Urinary bladder (tissue), 4 donors: ENCODE measurements at places on chromosomes 3 and 15. TPM values are rescaled to one million over a fixed set of nuclear protein-coding genes. Genes with fewer than 3 reads are reported as not detected.

The TRAIP gene
- total RNA-seq: 6.8 TPM

The LRRC28 gene
- 34.7 TPM for total RNA-seq

The ATP13A4 gene
- 7.7 TPM for total RNA-seq

The EXD1 gene
- total RNA-seq: not detected

The MYL3 gene
- total RNA-seq: 19.8 TPM

The TPM1 gene
- total RNA-seq: 1,685 TPM

The CTDSPL gene
- total RNA-seq: 58.2 TPM

The EHHADH gene
- 3.4 TPM for total RNA-seq

The FES gene
- 27.0 TPM for total RNA-seq

GRCh38 chr3:109316162-109316730, at the start of gene DPPA2:
TSS of gene DPPA2 (minus strand) at chr3:109316517. CDS start at chr3:109314542, 1,975 bp downstream.
- no peak for DNase-seq

- DNase-seq: no peak
Measured at GRCh38 chr15:79089331-79089889, 1.2 kb downstream of the RASGRF1 start.

DNA sequence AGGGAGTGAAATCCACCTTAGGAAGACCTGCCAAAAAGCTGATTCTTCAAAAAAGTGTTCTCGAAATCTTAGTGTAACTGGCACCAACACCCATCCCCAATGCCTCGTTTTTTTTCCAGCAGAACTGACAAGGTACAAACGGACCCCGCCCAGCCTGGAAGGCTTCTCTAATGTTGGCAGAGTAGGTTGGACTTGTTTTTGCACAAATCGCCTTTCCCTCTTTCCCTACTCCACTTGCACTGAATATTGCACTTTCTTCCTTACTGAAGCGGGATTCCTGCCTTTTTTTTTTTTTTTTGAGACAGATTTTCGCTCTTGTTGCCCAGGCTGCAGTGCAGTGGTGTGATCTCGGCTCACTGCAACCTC, 544 bp upstream of the TIMMDC1 start:
- DNase-seq: no peak

DNA sequence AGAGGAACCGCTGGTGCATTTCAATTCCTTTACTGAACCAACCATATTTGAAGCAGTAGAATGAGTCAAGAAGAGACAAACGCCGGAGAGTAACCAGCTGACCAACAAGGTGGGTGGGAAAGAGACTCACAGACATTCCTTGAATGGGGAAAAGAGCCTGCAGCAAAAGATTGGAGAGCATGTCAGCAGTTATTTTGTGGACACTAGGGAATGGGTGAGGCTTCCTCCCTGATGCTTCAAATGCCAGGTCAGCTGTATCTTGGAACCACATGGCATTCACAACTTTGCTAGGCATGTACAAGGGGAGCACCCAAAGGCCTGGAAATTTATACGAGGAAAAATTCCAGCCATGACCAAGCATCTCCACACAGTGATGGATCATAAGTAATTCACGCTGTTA, 29.9 kb upstream of the ZKSCAN7 start:
- no peak for DNase-seq

GRCh38 chr3:25472153-25472552, 44.1 kb downstream of the RARB start:
- no peak for DNase-seq

- DNase-seq: no peak
Measured at GRCh38 chr15:83547168-83547567, 100.0 kb downstream of the SH3GL3 start.

DNA sequence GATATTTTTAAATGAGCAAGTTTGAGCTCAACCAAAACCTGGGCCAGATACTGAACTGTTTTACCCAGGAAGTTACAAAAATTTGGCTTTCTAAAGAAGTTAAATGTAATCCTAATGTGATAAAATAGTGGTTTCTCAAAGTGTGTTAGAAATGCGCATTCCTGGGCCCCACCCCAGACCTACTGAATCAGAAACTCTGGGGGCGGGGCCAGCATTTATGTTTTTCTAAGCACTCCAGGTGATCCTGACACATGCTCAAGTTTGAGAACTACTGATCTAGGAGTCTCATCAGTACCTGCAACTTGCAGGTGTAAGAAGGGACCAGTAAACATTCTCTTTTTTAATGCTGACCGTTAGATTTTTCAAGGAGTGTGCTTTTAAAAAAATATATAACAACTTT, 190.6 kb downstream of the VPS13C start:
- no peak for DNase-seq

DNA sequence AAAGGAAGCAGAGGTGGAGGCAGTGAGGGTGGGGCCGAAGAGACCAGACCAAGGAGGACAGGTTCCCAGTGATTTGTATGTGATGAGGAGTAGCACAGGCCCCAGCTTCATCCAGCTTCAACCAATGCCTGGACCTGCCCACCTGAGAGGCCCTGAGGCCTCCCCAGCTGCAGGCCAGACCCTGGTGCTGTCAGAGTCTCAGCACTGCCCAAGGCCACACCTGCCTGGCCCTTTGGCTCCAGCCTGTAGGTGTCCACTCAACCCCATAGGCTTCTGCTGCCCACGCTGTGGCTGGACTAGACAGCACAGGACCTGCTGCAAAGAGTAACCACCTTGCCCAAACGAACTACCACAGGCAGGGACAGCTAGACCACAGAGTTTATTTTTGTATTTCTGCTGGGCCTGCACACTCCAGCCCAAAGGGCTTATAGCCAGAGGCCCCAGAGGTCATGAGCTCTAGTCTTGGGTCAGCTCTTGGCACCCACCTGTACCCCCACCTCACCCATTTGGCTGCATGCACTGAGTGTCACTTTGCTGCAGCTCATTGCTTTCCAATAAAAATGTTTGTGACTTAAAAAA, 81.9 kb upstream of the CDV3 start:
- DNase-seq: no peak

- DNase-seq: peak; percentile 49
Measured at GRCh38 chr3:154060238-154061000, 60.8 kb upstream of the ARHGEF26 start.

DNA sequence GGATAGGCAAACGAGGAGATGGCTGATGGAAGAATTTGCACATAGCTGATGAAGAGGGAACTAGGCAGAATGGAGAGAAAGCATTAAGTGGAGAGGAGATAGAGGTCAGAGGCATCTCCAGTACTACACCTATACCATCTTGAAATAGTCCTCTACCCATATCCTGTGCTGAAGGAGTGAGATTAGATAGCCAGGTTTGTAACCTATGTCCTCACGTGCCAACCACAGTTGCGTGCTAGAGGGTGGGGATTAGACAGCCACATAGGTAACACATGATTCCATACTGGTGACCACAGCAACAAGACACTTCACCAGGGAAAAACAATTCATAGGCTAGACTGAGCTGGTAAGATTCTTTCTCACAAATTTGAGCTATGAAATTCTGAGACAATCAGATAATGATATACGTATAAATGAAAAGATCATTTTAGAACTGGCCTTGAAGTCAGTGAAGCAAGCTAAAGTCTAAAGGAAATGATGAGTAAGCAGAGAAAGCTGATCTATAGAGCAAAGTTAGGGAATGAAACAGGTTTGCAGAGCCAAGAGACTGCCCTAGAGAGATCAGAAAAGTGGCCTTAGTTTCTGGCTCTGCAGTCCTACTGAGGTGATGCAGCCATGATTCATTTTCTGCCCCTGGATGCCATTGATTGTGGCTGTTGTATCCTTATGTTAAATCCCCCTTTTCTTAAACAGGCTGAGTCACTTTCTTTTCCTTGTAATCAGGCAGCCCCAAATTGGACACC, 17.7 kb downstream of the MYNN start:
- no peak for DNase-seq

- DNase-seq: no peak
Measured at GRCh38 chr3:73030073-73030597, 31.3 kb upstream of the EBLN2 start.

DNA sequence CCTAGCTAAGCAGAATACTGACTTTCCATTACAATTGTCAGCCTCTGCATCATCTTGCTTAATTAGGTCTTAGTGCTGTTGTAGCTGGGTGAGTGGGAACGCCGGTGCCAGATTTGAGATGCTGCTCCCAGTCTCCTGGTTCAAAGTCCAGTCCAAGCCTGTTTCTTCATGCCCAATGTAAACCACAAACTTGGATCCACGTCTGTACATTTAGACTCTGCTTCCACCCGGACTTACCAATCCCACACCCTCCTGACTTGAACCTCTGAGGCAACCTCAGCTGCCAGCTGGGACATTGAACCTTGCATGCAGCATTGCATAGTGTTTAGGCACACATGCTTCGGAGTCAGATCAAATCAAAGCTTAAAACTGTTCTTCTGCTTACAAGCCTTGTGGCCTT, 43.0 kb downstream of the BCL2L10 start:
- no peak for DNase-seq

- DNase-seq: no peak
Measured at GRCh38 chr15:73324496-73325170, 44.1 kb downstream of the HCN4 start.

- peak; percentile 66 for DNase-seq
Measured at GRCh38 chr15:85854345-85855097, 59.8 kb upstream of the KLHL25 start.

- DNase-seq: no peak
Measured at GRCh38 chr15:80703965-80704364, 8.9 kb downstream of the ABHD17C start.

DNA sequence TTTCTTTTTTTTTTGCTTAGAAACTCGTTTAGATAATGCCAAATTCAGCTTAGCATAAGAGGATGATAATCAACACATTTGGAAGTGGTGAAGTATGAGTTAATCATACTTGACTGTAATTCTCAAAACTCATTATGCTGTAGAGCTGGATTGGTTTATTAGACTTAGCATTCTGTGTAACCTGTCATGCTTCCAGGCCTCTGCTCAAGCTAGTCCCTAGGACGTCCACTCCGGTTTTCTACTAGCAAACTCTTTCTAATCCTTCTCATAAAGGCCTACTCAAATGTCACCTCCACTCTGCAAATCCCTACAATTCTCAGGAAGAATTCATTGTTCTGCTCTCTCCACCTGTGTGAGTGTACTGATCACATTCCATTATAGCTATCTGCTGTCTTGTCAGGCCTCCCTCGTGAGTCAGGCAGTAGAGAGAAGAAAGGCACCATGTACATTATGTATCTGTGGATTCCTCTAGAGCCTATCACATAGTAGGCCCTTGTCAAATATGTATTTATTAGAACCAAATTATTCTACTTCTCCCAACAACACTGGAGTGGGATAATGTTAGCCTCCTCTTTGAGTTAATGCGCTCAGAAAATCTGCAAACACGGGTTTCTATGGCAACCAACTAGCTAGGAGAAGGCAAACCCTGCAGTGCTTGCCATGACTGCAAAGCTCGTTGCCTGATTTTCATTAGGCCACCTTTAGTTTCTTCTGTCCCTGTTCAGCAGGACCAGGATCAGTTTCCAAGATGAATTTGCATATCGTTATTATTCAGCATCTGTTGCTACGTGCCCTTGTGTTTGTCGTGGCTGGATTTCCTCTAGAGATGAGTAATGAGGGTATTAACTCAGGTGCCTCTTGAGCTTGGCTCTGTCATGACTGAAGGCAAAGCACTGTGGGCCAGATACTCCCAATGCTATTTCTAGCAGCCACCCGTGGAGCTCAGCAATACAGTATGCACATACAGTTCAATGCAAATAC, 30.7 kb downstream of the ATP13A5 start:
- no peak for DNase-seq
